Stimulated activated CD4-positive, alpha-beta T cell treated with anti-CD3 and anti-CD28 coated beads, Interleukin-2, amount 100 ng/mL, for 4 hours (primary cell): ENCODE measurements at places on chromosomes 3 and 15.

DNA sequence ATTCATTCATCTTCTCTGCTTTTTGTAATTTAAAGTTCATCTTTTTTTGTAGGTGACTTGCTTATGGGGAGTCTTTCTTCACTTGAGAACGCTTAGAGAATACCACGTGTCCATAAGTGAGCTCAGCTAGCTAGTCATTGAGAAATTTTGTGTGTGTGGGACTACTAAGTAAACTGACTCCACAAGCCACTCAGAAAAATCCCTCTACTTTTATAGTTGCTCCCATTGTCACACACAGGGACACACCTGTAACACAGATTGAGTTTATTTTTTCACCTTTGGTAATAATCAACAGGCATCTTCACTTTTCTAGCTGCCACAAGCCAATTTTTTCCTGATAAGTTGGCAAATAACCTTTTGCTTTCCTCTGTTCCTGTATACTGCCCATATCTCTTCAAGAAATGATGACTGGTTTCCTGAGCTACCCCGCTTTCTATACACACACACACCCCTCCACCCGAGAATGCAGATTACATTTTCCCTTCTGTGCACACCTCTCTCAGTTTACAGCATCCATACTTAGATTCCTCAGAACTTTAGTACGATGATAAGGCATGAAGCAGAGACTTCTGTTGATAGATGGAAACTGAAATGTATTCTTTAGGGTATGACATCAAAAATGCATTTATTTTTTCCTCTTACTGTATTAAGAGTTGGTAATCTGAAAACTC lies 4.6 kb downstream of the TSC22D2 start:
- DNase-seq, result no peak

GRCh38 chr3:183129243-183129642 lies 29.9 kb upstream of the MCCC1 start:
- DNase-seq, result no peak

DNA sequence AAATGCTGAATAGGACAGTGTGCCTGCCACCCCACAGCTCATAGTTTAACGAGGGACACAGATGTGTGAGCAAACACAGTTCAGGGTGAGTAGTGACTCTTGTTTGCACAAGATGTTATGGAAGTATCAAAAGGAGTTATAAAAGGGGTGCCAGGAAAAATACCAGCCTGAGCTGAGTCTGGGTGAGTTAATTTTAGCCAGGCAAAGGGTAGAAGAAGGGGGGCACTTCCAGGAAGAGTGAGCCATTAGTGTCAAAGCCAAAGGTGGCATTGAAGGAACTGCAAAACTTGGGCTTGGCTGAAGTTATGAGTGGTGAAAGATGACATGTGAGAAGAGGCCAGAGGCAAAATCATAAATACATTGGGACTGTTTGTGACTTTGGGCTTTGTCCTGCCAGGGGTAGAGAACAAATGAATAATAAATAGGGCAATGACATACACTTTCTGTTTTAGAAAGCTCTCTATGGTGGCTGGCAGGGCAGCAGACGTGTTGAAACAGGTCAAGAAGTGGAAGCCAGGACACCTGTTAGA lies 1.9 kb upstream of the SPPL2A start:
- DNase-seq, result no peak

DNA sequence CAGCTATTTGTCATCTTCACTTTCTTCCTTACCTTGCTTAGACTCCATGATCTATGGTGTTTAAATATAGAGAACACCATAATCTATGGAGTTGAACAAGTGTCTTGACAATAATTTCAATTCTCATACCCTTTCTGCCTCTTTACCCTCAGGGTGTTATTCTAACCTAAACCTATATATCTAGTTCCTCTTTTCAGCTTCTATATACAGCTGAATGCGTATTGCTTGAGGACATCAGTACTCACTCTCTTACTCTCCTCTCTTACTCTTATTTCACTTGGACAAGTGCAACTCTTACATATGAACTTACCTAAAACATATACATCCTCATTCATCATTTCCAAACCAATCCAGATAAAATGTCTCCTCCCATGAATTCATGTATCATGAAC lies 187.1 kb downstream of the RAP2B start:
- DNase-seq, result no peak

- no peak for DNase-seq
These were observed 781.1 kb downstream of the TUSC7 start for GRCh38 chr3:117490716-117491115.

- no peak for DNase-seq
These were observed 26.6 kb downstream of the ITGB5 start for GRCh38 chr3:124860599-124860998.

GRCh38 chr3:41369838-41370237 lies 170.5 kb downstream of the CTNNB1 start:
- no peak for DNase-seq

GRCh38 chr3:151203051-151203420 lies at the start of gene GPR171:
GPR171 (minus strand) TSS chr3:151203216; CDS start chr3:151199386, 3,830 bp downstream.
- peak; percentile 56 for DNase-seq

GRCh38 chr3:42819351-42819965 lies 10.2 kb downstream of the ACKR2 start:
- DNase-seq, result no peak
